ENCODE measurements at places on chromosomes 6 and 20. TPM values are rescaled to one million over a fixed set of nuclear protein-coding genes. Genes with fewer than 3 reads are reported as not detected.

- peaks cover 18% of the 10 kb centered on the region for H3K4me1 ChIP-seq
- no peak overlapping the region for H3K4me3 ChIP-seq
- DNase-seq: no peak
- H3K27ac ChIP-seq: no peak overlapping the region
Measured at GRCh38 chr6:30840935-30841643, 43.2 kb upstream of the DDR1 start.

GRCh38 chr6:26307850-26308249 lies 57.1 kb upstream of the BTN3A2 start:
- no peaks in the 10 kb centered on the region for H3K36me3 ChIP-seq
- peaks cover 3% of the 10 kb centered on the region for H3K4me1 ChIP-seq
- H3K27ac ChIP-seq: no peak overlapping the region

DNA sequence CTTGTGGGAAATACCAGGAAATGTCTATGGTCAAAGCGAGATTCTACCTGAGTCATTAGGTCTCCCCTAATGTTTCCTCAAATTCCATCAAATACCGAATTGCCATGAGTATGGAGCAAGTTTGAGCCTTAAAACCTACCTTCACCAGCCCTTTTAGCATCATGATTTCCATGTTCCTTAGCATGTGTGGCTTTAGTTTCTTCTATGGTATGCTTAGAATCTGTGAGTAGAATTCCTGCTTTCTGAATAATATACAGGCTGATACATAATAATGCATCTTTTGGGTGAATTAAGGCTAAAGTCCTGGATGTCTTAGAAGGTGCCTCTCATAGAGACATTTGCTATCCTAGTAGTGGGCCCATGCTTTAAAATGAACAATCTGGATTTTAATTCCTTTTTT lies 32.0 kb downstream of the TSPYL4 start:
- H3K27ac ChIP-seq: no peak overlapping the region
- no peaks in the 10 kb centered on the region for H3K36me3 ChIP-seq
- H3K4me1 ChIP-seq: no peaks in the 10 kb centered on the region

DNA sequence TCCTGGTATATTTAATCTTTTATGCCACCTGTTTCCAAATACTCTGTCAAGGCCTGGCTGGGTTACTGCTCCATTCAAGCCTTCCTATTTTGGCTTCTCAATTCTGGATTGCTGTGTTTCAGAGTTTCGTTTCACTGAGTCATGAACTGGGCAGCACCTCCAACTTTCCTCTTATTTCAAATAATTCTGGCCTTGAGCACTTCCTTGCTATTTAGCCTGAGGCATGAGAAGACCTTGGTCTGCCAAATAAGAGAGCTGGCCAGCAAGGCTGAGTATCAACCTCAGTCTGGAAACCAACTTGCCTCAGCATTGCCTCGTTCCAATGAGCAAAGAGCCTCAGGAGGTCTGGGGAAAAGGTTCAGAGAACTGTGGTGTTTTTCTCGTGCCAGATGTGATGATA lies 66.6 kb downstream of the TNFAIP3 start:
- H3K27me3 ChIP-seq: no peaks in the 10 kb centered on the region
- no peaks in the 10 kb centered on the region for H3K4me1 ChIP-seq
- no peak overlapping the region for H3K4me3 ChIP-seq
- H3K36me3 ChIP-seq: no peaks in the 10 kb centered on the region
- peak; percentile 13 for DNase-seq

DNA sequence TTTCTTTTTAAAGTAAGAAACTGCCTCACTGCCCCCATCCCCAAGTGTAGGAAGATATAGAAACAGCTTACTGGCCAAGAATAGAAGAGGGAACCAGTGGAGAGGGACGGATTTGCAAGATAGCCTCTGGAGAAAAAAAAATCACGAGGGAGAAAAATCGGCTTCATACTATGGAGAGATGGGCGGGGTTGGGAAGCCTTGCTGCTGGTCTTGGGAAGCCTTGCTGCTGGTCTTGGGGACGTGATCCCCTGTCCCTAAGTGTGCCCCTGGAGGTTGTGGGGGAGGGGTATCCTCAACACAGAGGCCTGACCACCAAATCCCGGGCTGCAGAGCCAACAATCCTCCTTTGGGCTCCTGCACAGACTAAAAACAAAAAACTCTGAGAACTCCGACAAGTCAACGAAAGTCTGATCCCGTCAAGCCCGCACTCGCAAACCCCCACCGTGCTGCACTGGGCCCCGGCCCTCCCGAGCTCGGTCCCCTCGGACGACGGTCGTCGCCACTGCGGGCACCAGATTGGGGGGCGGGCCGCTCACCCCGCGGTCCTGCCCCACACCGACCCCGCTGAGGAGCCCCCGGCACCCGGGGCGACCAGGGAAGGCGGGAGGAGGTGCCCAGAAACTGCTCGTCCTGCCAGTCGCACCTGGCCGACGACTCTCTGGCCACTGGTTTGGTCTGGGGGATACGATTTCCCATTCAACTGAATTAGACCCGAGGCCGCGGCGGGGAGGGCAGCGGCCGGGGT lies 750 bp downstream of the MAP7 start:
- H3K27me3 ChIP-seq: no peaks in the 10 kb centered on the region
- DNase-seq: no peak
- H3K4me3 ChIP-seq: peak overlapping the region; percentile 63
- no peak overlapping the region for H3K27ac ChIP-seq

DNA sequence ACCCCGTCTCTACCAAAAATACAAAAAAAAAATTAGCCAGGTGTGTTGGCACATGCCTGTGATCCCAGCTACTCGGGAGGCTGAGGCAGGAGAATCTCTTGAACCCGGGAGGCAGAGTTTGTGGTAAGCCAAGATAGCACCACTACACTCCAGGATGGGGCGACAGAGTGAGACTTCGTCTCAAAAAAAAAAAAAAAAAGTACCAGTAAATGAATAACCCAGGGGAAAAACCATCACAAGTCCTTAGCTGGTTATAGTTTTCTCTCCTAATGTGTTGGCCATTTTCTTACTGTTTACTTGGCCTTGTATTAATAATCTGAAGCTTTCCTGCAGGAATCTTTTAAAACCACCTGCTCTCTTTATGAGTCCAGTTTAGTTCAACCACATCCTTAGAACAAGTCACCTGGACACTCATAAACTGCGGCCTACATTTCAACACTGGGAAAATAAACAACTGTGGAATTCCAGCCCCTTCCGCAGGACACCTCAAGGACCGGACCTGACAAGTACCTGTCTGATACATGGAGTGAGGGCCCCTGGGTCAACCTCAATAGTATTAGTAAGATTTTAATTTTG lies 102.6 kb downstream of the ATP9A start:
- H3K4me3 ChIP-seq: no peak overlapping the region
- H3K4me1 ChIP-seq: no peaks in the 10 kb centered on the region
- no peaks in the 10 kb centered on the region for H3K27me3 ChIP-seq
- DNase-seq: no peak

GRCh38 chr6:111685526-111685925 lies 79.8 kb upstream of the TRAF3IP2 start:
- H3K27ac ChIP-seq: no peak overlapping the region
- no peaks in the 10 kb centered on the region for H3K36me3 ChIP-seq
- no peaks in the 10 kb centered on the region for H3K27me3 ChIP-seq
- peaks cover 2% of the 10 kb centered on the region for H3K4me1 ChIP-seq
- no peak overlapping the region for H3K4me3 ChIP-seq

- H3K4me1 ChIP-seq: no peaks in the 10 kb centered on the region
- no peak overlapping the region for H3K4me3 ChIP-seq
- no peaks in the 10 kb centered on the region for H3K36me3 ChIP-seq
- DNase-seq: no peak
Measured at GRCh38 chr20:58424218-58424969, 35.4 kb downstream of the VAPB start.

GRCh38 chr6:18501663-18502013 lies 114.5 kb downstream of the RNF144B start:
- no peaks in the 10 kb centered on the region for H3K36me3 ChIP-seq
- H3K4me1 ChIP-seq: no peaks in the 10 kb centered on the region
- no peak overlapping the region for H3K4me3 ChIP-seq
- DNase-seq: no peak

- no peaks in the 10 kb centered on the region for H3K27me3 ChIP-seq
- H3K27ac ChIP-seq: no peak overlapping the region
- no peak for DNase-seq
- H3K36me3 ChIP-seq: no peaks in the 10 kb centered on the region
- H3K4me3 ChIP-seq: no peak overlapping the region
Measured at GRCh38 chr6:36592221-36592655, 1.9 kb upstream of the SRSF3 start.

DNA sequence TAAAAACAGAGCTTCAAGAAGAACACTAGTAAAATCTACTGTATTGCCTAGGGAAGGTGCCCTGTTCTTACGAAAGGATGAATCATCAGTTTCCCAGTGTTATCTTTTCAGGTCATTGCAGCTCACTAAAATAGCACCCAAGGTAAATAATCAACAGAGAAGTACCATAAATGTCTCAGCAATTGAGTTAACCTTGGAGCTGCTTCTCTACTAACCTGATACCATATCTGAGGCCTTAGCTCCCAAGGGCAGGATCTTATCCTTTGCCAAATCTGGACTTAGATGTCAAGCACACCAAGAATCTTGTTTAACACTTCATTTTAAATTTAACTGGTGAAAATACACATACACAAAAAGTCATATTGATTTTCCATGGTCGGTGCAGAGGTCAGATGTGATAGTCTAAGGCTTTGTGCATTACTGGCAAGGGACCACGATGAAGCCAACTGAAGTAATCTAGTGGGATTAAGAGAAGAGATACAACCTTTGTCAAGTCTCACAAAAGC lies 81.5 kb downstream of the EDN1 start:
- DNase-seq: no peak
- H3K4me3 ChIP-seq: no peak overlapping the region
- H3K4me1 ChIP-seq: no peaks in the 10 kb centered on the region
- no peak overlapping the region for H3K27ac ChIP-seq
- no peaks in the 10 kb centered on the region for H3K27me3 ChIP-seq

DNA sequence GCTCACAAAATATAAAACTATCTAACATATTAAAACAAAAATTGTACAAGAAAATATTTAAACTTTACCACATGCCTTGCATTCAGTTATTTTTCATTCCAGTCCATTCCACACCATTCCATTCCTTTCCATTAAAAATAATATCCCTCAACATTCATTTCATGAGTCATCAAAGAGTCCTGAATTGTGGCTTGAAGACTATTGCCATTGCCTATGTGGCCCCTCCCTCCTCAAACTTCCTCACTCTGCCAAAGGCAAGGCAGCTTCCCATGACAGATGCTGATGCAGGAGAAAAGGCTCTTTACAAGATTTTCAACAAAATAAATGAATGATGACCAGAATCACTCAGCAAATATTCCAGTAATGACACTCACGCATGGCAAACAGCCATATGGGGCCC lies 31.7 kb downstream of the IL20RA start:
- H3K27me3 ChIP-seq: no peaks in the 10 kb centered on the region
- H3K36me3 ChIP-seq: no peaks in the 10 kb centered on the region
- H3K4me1 ChIP-seq: no peaks in the 10 kb centered on the region
- no peak overlapping the region for H3K4me3 ChIP-seq

- DNase-seq: no peak
- H3K27ac ChIP-seq: no peak overlapping the region
- H3K4me3 ChIP-seq: no peak overlapping the region
- H3K27me3 ChIP-seq: no peaks in the 10 kb centered on the region
- H3K36me3 ChIP-seq: no peaks in the 10 kb centered on the region
- no peaks in the 10 kb centered on the region for H3K4me1 ChIP-seq
Measured at GRCh38 chr20:7003598-7003997, 236.1 kb downstream of the BMP2 start.

GRCh38 chr20:53907968-53908751 lies 162.2 kb downstream of the BCAS1 start:
- H3K27me3 ChIP-seq: no peaks in the 10 kb centered on the region
- no peak overlapping the region for H3K4me3 ChIP-seq
- no peaks in the 10 kb centered on the region for H3K36me3 ChIP-seq
- no peaks in the 10 kb centered on the region for H3K4me1 ChIP-seq

DNA sequence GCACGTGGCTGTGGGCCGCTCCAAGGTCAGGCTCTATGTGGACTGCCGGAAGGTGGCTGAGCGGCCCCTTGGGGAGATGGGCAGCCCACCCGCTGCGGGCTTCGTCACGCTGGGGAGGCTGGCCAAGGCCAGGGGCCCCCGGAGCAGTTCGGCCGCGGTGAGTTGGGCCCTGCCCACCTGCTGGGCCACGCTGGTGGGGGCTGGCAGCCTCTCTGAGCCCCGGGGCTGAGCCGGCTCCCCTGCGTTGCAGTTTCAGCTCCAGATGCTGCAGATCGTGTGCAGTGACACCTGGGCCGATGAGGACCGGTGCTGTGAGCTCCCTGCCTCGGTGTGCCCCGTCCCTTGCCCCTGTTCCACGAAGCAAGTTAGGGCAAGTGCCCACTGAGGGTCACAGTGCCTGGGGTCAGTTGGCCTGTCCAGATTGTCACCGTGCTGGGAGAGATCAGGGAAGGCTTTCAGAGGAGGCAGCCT lies 27.1 kb downstream of the COL20A1 start:
- H3K27me3 ChIP-seq: no peaks in the 10 kb centered on the region
- peak; percentile 9 for DNase-seq
- H3K27ac ChIP-seq: no peak overlapping the region
- H3K36me3 ChIP-seq: no peaks in the 10 kb centered on the region
- no peak overlapping the region for H3K4me3 ChIP-seq
- H3K4me1 ChIP-seq: no peaks in the 10 kb centered on the region

GRCh38 chr20:19212469-19212815 lies at the start of gene SLC24A3:
Gene SLC24A3 (plus strand): TSS chr20:19212642.
- peak; percentile 61 for DNase-seq
- H3K4me3 ChIP-seq: peak within 1 kb of the TSS; percentile 78
- H3K4me1 ChIP-seq: peaks cover 9% of the 10 kb centered on the region
- H3K36me3 ChIP-seq: no peaks in the 10 kb centered on the region

GRCh38 chr6:152380351-152380767 lies 256.8 kb downstream of the SYNE1 start:
- peaks cover 2% of the 10 kb centered on the region for H3K4me1 ChIP-seq
- no peaks in the 10 kb centered on the region for H3K36me3 ChIP-seq
- no peak for DNase-seq

DNA sequence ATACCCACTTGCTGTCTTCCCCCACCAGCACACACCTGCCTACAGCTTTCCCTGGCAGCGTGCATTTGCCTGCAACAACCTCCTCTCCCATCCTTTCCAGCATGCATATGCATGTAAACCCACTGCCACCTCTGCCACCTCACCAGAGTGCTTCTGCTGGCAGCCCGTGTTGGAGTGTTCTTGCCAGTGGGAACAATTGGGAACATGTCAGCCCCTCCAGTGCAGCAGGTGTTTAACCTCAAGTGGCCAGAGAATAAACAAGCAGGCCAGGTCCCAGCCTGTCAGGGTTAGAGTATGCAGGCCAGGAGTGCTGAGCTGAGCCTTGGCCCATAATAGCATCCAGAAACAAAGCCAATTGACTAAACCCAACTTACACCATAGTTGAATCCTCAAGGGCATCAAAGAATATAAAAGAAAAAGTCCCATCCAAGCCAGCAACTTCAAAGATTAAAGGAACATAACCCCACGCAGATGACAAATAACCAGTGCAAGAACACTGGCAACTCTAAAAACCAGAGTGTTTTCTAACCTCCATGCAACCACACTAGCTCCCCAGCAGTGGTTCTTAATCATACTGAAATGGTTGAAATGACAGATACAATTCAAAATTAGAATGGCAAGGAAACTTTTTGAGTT lies 1212.1 kb upstream of the CITED2 start:
- no peaks in the 10 kb centered on the region for H3K4me1 ChIP-seq
- no peaks in the 10 kb centered on the region for H3K36me3 ChIP-seq
- no peak overlapping the region for H3K4me3 ChIP-seq
- DNase-seq: no peak
- H3K27ac ChIP-seq: no peak overlapping the region

- H3K36me3 ChIP-seq: no peaks in the 10 kb centered on the region
- H3K27ac ChIP-seq: no peak overlapping the region
- H3K4me3 ChIP-seq: no peak overlapping the region
Measured at GRCh38 chr20:59047938-59048680, 5.5 kb upstream of the PRELID3B start.

CENPW gene
- total RNA-seq: 8.0 TPM

EYS gene
- total RNA-seq: not detected

SNAP25 gene
- 11.3 TPM for total RNA-seq

SRSF12 gene
- 0.83 TPM for total RNA-seq

HRH3 gene
- not detected for total RNA-seq

Measured in ovary (tissue), 10 donors.